ENCODE measurements at places on chromosomes 6 and 20. TPM values are rescaled to one million over a fixed set of nuclear protein-coding genes. Genes with fewer than 3 reads are reported as not detected.
A peak's percentile ranks its signal among the peaks of the same experiment; 100 is the strongest.

GRCh38 chr20:46642265-46642968, 8.8 kb downstream of the SLC13A3 start:
- no peak for DNase-seq

NR2E1 gene
- total RNA-seq = not detected

- no peak for DNase-seq
Measured at GRCh38 chr20:37257988-37258387, 3.6 kb downstream of the GHRH start.

LY6G6D gene
- total RNA-seq = not detected

DNA sequence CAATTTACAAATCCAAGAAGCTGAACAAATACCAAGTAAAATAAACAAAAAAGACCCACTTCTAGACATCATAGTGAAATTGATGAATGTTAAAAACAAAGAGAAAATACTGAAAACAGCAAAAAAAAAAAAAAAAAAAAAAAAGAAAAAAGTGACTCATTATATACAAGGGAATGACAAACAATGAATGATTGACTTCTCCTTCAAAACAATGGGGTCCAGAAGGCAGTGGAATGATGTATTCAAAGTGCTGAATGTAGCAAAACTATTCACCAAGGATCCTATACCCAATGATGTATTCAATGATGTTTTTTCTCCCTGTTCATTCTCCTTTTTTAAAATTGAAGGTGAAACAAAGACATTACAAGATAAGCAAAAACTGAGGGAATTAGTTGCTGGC, 650.0 kb downstream of the UTRN start:
- no peak for DNase-seq

CDH26 gene
- 3.3 TPM for total RNA-seq

DNA sequence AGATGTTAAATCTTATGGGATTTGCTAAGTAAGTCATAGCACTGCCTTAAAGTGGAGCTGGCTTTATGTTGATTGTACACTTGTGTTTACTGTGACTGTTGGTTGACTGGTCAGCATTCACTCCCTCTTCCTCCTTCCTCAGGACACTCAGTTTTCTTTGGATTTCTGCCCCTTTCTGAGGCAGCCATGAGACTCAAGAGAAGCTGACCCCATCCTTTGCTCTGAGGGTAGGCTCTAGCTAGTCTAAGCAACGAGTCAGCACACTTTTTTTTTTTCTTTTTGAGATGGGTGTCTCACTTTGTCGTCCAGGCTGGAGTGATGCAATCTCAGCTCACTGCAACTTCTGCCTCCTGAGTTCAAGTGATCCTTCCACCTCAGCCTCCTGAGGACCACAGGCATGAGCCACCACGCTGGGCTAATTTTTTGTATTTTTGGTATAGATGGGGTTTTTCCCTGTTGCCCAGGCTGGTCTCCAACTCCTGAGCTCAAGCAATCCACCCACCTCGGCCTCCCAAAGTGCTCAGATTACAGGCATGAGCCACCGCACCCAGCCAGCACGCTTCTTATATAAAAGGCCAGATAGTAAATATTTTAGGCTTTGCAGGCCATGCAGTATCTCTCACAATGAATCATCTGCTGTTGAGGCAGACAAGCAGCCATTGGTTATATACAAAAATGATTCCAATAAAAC, 191.4 kb downstream of the NFATC2 start:
- DNase-seq = no peak

GSTA1 gene
- total RNA-seq = 382 TPM

WFDC10B gene
- 0.49 TPM for total RNA-seq

B3GAT2 gene
- total RNA-seq = 0.03 TPM

DNA sequence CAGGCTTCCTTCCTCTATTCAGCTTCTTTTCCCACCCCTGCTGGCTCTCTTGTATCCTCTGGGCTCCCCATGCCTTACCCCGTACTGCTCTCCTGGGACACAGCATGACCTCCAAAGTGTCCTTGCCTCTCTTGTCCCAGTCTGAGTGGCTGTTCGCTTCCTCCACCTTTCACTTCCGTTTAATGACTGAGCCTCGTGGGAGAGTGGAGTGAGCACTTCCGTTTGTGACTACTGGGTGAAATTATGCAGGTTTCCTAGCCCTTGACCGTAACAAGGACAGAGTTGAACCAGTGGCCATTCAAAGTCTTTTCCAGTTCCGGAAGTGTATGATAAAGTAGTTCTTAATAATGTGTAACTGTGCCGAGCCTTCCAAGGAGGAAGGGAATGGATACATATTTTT, 109.2 kb downstream of the ARID1B start:
- peak; percentile 68 for DNase-seq

UBE3D gene
- 3.6 TPM for total RNA-seq

SEL1L2 gene
- 0.52 TPM for total RNA-seq

- no peak for DNase-seq
Measured at GRCh38 chr6:87068795-87069194, 26.1 kb downstream of the CGA start.

- no peak for DNase-seq
Measured at GRCh38 chr20:39338469-39339376, 376.6 kb downstream of the DHX35 start.

RAET1L gene
- not detected for total RNA-seq

DNA sequence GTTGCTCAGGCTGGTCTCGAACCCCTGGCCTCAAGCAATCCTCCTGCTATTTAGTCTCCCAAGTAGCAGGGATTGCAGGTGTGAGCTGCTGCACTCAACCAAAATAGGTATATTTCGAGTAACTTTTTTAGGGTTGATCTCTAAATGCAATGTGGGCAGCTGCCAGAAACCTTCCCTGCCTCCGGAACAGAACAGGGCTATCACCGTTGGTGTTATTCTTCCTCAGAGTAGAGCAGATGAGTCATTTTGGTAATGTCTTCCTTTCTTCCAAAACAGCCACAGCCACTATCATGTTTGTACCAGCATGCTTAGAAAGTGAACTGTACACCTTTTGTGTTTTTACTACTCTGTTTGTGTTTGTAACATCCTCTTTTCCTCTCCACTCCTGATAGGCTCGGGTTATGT, 44.1 kb downstream of the SNX9 start:
- no peak for DNase-seq

DNA sequence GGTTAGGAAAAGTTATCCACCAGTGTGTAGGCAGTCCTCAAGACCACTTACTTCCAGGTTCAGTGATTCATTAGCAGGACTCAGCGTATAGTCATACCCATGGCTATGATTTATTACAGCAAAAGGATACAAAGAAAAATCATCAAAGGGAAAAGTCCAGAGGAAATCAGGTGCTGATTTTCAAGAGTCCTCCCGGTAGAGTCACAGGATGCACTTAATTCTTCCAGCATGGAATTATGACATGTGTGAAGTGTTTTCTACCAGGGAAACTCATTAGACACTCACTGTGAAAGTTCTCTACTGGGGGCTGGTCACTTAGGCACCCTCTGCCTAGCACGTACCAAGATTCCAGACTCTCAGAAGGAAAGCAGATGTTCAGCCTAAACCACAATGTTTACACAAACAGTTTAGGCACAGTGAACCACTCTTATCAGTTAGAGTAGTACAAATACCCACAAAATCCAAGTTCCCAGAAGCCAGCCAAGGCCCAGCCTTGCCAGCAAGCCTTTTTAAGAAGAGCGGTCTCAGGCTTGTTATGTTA, 10.2 kb downstream of the WFDC3 start:
- peak; percentile 49 for DNase-seq

TTBK1 gene
- total RNA-seq = 1.6 TPM

- no peak for DNase-seq
Measured at GRCh38 chr20:53453076-53453475, 140.6 kb downstream of the ZNF217 start.

CYP24A1 gene
- not detected for total RNA-seq

DNA sequence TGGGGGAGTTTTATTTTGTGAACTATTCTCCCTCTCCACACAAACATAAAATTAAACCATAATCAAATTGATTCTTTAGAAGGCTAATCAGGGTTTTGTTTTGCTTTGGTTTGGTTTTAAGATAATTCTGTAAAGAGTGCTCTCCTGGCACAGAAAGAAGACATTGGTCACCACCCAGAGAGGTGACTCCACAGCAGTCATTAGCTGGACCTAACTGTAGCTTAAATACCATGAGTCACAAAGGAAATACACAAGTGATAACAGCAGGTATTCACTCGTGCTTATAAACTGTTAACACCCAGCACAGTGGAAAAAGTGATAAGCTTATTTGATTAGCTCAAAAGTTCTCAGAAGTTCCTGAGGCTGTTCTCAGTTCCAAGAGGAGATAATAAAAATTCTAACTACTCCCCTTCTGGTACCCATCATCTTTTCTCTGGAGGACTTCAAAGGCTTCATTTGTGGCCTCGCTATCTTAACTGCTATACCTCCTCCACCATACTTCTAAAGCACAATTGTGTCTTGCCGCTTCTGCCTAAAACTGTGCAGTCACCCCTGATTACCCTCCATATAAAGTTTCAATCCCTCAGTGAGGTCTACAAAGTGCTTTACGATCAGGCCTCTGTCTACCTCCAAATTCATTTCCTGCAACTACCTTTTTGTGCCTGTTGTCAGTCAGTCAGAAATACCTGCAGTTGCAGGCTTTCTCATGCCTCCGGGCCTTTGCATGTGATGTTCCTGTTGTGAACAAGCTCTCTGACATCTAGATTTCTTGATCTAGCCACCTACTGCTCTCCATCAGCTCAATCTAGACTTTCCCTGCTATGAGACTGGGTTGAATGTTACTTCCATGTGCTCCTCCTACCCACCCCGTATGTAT, 201.1 kb downstream of the SAMD5 start:
- no peak for DNase-seq

GRCh38 chr20:2713285-2713684, 20.7 kb downstream of the EBF4 start:
- no peak for DNase-seq

DNA sequence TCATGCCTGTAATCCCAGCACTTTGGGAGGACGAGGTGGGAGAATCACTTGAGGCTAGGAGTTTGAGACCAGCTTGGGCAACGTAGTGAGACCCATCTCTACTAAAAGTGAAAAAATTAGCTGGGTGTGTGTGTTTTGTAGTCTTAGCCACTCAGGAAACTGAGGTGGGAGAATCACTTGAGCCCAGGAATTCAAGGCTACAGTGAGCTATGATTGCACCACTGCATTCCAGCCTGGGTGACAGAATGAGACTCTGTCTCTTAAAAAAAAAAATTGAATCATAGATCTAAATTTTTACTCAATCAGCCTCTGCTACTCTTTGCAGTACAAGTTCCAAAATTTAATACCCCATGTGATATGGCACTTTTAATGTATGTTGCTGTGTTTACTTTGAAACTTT, 121.6 kb downstream of the ARMC2 start:
- DNase-seq = no peak

DNA sequence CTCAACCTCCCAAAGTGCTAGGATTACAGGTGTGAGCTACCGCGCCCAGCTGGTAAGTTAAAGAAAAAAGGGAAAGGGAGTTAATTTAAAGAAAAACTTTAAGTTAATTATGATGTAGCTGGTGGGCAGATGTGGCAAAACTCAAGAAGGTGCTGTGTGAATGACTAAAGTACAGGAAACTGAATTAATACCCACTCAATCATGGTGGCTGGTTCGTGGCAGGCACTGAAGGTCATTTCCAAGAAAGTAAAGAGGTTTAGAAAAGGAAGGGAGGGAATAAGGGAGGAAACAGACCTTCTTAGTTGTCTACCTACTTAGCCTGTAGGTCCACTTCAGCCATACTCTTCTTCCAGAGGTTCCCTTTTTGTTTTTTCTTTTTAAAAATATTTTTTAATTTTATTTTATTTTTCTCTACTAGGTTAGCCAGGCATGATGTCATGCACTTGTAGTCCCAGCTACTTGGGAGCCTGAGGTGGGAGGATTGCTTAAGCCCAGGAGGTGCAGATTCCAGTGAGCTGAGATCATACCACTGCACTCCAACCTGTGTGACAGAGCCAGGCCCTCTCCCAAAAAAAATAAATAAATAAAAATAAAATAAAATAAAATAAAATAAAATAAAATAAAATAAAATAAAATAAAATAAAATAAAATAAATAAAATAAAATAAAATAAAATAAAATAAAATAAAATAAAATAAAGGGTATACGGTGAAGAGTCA, 11.9 kb upstream of the TGM3 start:
- no peak for DNase-seq

DNA sequence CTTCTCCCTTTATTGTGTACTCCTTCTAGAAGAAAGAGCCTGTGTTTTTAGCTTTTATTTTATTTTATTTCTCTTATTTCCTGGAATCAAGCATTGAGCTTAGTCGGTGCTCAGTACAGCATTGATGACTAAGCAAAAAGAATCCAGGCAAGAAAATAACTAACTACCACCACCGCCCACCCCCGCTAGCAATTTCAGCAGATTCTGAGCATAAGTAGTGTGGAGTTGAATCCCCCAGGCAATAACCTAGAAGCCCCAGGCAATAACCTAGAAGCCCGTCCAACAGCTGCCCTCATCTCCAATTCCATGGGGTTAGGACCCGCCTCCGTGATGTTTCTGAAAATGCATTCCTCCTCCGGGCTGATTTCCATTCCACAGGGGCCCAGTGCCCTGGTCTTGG, 258.0 kb upstream of the TAB2 start:
- no peak for DNase-seq

- no peak for DNase-seq
Measured at GRCh38 chr6:80434691-80435350, 328.4 kb downstream of the BCKDHB start.

- DNase-seq = no peak
Measured at GRCh38 chr6:149459761-149460160, 25.1 kb downstream of the ZC3H12D start.

SLC22A2 gene
- 1.4 TPM for total RNA-seq

HCRTR2 gene
- not detected for total RNA-seq

- no peak for DNase-seq
Measured at GRCh38 chr20:45070932-45071632, 29.8 kb downstream of the KCNS1 start.

DNA sequence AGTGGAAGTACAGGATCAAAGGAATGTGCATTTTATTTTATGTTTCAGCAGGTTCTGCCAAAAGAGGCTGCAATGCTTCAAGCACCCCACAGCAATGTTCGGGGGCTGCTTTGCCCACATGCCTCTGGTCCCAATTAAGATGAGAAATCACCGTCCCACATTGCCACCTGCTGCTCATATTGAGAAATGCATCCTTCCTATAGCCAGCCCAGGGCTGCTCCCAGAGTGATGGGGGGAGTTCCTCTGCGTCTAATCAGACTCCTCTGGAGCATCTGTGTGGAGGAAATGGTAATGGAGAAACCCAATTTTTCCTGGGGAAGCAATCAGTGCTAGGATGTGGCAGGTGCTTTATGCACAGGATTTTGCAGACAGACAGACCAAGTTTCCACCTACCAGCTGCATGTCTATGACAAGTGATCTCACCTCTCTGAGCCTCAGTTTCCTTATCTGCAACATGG, 33.7 kb downstream of the PTGIS start:
- DNase-seq = peak; percentile 60

ENPP1 gene
- total RNA-seq = 4.5 TPM

PDRG1 gene
- total RNA-seq = 12.1 TPM

- peak; percentile 72 for DNase-seq
Measured at GRCh38 chr6:30490026-30490876, 942 bp downstream of the HLA-E start.

LRFN2 gene
- not detected for total RNA-seq

SIM1 gene
- total RNA-seq = not detected

DNA sequence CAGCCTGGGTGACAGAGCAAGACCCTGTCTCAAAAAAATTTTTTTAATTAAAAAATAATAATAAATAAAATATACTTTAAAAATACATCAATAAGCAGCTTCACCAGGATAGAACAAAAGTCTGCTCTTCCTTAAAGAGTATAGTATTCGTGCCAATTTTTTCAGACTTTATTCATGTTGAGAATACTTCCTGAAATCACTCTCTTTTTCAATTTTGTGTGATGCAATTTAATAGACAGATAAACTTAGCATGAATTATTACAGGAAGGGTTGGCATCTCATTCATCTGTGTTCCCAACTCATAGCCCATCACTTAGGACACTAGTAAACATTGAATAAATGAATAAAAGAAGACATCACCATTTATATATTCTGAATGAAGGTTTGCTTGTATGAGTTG, 52.4 kb downstream of the IPCEF1 start:
- DNase-seq = no peak
